ENCODE measurements at places on chromosomes 6 and 20.

DNA sequence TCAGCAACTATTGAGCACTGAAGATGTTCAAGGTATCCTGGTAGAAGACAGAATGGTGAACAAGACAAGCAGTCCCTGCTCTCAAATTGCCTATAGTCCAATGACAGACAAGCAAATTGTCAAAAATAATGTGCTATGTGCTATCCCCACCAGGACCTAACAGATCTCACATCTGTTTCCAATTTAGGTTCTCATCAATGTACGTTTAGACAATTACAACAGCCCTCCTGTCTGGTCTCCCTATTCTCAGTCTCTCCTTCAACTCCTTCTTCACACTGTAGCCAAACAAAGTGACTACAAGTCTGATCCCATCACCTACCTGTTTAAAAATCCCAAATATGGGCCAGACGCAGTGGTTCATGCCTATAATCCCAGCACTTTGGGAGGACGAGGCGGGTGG lies 7.5 kb downstream of the TAPBP start:
- DNase-seq = no peak

DNA sequence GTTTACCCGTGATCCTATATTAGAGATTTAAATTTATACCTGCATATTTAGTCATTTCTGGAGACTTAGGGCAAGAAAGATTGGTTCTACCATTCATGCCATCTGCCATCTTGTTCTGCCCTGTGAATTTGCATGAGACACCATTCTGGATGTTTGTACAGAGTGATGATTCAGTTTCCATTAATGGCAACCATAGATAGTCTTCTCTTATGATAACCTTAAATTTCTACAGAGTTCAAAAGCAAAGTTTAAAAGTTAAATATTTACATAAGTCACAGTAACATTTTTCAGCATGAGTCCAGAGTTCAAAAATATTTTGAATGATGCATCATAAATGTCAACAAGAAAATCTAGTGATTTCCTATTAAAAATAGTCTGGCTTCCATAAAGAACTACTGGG lies 23.2 kb downstream of the PLCB1 start:
- no peak for DNase-seq

GRCh38 chr6:21595285-21596144 lies 2.0 kb downstream of the SOX4 start:
- no peak for DNase-seq

DNA sequence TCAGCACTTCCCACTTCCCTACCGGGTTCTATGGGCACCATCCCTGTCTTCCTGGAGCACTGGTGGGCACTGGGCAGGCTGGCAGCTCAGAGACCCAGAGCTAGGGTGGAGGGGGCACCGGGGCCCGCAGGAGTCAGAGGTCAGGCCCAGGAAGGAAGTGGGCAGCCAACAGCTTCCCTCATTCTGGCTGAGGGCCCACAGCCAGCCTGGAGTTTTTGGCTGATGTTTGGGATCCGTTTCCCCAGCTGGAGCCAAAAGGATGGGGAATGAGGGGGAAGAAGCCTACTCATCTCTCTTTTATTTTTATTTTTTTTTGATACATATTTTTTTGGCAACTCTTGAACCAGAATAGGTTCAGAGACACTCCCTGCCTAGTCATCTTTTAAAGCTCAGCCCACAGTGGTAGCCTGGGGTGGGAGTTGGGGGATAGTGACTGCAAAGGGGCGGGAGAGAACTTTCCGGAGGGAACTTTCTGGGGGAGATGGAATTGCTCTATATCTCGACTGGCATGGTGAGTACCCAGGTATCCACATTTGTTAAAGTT lies 54.2 kb upstream of the MLN start:
- peak; percentile 47 for DNase-seq

GRCh38 chr6:29590218-29590808 lies 5.4 kb downstream of the OR2H2 start:
- no peak for DNase-seq

DNA sequence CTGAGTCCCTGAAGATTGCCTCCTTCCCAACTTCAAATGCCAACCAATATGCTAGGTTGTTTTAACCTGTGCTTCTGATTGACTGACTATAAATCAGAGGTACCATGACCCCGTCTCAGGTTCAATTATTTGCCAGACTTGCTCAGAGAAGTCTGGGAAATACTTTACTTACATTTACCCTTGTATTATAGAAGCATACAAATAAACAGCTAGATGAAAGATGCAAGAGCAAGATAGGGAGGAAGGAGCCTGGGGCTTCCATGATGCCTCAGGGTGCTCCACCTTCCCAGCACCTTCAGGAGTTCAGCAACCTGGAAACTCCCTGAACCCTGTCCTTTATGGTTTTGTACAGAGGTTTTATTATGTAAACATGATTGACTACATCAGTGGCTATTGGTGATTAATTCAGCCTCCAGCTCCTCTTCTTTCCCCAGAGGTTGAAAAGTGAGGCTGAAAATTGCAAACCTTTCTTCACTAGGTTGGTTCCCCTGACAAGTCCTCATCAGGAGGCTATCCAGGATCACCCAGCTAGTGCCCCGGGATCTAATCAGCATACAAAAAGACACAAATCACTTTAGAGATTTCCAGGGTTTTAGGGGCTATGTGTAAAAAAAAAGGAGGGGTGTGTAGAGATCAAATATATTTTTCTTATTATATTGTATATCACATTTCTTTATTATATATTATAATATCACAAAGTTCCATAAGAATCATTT lies 547.7 kb downstream of the EPM2A start:
- no peak for DNase-seq

- no peak for DNase-seq
Measured at GRCh38 chr20:14956538-14956937, 619.1 kb upstream of the FLRT3 start.

- DNase-seq = no peak
Measured at GRCh38 chr20:36571564-36572504, 1.6 kb upstream of the TGIF2 start.

GRCh38 chr6:162750776-162751175 lies 23.0 kb downstream of the PACRG start:
- no peak for DNase-seq

DNA sequence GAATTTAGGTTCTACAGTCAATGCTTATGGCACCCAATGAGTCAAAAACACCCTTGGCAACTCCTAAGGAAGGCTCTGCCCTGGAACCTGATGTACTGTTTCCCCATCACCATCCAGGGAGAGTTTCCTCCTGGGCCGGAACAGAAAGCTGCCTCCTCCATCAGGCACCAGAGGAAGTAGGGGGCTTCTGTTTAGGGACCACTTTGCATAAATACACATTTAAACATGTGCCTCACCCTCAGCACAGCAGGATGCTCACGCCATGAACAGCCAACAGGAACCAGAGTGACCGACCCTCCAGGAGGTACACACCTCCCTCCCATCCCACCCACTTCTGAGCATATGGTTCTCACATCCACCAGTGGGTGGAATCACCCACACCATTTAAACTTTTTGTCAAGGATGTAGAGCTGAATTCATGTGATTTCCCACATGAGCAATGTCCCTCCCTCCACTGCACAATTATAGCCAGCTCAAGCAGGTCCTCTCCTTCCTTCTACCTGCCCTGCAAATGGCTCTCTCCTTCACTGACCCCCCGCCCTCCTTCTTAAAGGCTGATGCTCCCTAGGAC lies 14.8 kb downstream of the DDRGK1 start:
- DNase-seq = no peak

GRCh38 chr6:144909753-144910285 lies 624.7 kb downstream of the UTRN start:
- no peak for DNase-seq

DNA sequence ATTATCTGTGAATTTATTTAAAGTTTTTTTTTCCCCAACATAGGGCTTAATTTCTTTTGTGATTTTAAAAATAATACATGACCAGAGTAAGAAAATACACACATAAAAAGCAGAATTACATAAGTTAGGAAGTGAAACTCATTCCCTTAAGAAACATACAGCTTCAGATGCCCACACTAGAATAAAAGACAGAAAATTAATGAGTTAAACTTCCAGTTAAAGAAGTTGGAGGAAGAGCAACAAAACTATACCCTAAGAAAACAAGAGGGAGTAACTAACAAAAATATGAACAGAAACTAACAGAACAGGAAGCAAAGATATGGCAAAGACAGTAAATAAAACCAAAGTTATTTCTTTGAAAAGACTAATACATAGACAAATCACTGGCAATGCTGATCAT lies 107.6 kb upstream of the CEP85L start:
- DNase-seq = no peak

- no peak for DNase-seq
Measured at GRCh38 chr6:163226181-163226835, 188.2 kb upstream of the QKI start.

DNA sequence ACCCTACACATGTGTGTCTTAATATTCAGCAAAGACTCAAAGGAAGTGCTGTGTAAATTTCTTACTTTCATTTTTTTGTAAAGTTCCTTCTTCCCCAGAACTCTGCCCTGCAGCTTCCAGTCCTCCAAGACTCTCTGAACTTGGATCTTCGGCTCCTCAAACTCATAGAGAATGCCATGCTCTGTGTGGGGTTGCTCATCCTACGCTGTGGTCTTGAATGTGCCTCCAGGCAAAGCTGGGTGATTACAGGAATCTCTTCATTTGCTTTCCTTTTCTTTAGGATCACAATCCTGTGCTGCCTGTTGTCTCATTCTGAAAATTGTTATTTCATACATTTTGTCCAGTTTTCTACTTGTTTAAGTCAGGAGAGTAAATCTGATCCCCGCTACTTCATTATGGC lies 14.5 kb upstream of the CDC5L start:
- no peak for DNase-seq

DNA sequence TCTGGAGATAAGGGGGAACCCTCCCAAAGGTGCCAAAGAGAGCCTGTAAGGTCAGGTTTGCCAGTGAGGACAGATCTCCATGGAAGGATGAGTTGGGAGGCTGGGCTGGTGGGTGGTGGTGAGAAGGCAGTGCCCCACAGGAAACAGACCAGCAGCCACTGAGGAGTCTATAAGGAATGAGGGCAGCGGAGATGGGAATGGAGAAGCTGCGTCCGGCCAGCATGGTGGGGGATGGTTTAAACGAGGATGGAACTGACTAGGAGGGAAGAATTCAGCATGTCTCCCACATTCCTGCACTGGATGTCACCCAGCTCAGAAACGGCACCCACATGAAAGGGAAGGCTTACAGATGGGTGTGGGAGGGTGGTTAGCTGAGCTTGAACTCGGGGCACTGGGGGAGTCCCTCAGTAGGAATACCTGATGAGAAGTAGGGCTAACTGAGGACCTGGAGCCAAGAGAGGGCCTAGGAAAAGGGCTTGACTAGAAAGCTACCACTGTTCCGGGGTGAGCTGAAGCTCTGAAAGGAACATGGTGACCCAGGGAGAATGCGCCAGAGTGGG lies 53.2 kb downstream of the FOXA2 start:
- no peak for DNase-seq

DNA sequence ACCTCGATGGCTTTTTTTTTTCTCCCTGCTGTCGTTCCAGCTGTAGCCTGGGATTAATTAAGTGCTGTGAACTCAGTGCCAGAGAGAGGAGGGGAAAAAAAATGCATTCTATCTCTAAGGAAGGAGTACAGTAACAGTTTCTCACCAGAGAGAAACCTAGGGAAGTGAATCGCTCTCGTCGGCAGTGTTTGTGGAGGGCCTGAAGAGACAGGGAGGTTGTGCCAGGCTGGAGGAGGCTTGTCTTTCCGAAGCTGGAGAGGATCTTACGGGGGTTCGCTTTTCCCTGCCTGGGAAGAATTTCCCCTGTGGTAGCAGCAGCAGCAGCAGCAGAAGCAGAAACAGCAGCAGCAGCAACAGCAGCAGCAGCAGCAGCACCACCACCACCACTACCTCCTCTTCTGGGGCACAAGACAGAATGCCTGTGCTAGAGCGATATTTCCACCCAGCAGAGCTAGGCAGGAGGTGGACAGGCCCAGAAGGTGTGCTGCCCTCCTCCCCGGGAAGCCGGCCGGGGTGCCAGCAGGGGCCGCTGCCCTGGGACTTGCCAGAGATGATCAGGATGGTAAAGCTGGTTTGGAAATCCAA lies 186.5 kb downstream of the PDE7B start:
- DNase-seq = no peak
